ENCODE measurements at places on chromosomes 11 and 22. TPM values are rescaled to one million over a fixed set of nuclear protein-coding genes. Genes with fewer than 3 reads are reported as not detected.

Gene ROBO3
- not detected for polyA plus RNA-seq

Gene TMEM45B
- not detected for polyA plus RNA-seq

GRCh38 chr11:1853376-1854131 is 670 bp downstream of the LSP1 start:
- H3K27ac ChIP-seq = peak overlapping the region; percentile 97
- H3K4me3 ChIP-seq = peak overlapping the region; percentile 99
- peaks cover 73% of the 10 kb centered on the region for H3K4me1 ChIP-seq
- H3K27me3 ChIP-seq = no peaks in the 10 kb centered on the region

DNA sequence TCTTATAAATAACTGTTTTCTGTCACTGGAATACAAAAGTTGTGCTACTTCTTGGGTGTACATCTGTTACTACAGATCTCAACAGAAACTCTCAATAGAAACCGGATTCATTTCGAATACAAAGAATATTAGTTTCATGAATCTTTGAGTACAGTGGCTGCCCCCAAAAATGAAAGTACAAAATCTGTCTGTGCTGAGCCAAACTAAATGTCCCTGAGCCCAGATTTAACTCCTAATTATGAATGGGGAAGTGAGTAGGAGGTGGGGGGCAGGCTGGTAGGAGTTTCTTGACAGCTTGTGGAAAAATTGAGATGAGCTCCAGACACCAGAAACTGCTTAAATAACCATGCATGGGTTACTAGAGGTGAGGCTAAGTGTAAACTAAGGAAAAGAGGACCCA is 41.6 kb downstream of the PITPNB start:
- H3K4me3 ChIP-seq = no peak overlapping the region
- no peak for DNase-seq
- peaks cover 12% of the 10 kb centered on the region for H3K4me1 ChIP-seq
- H3K27me3 ChIP-seq = no peaks in the 10 kb centered on the region
- peak overlapping the region; percentile 48 for H3K27ac ChIP-seq
- H3K36me3 ChIP-seq = no peaks in the 10 kb centered on the region

DNA sequence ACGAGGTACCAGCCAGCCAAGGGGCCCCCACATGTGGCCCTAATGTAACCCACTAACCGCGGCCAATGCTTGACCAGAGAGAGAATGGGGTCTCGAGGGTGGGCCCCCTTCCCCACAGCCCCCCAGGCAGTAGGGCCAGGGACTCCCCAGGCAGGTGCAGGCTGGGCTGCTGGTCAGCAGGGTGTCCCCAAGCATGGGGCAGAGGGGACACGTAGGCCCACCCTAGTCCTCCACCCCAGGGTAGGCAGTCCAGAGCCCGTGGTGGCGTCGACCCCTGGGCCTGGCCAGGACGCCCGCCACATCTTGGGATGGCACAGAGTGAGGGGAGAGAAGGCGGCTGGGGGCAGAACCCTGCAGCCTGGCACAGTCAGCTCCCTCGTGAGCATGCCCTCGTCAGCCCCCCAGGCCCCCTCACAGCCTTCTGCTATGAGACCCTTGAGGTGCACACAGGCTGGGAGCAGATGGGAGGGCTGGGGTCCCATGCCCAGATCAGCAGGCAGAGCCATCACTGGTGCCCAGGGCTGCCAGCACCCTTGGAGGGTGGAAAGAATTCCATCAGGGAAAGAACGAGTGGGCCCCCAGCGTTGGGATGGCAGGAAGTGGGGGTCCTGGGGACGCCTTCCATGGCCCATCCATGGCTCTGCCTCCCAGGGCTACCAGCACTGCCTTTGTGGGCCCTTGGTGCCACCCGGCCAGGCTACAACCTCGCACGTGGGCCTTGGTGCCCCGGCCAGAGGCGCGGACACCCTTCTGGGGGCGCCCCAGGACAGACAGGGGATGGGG is 6.1 kb downstream of the TNNT3 start:
- peaks cover 26% of the 10 kb centered on the region for H3K27me3 ChIP-seq
- no peaks in the 10 kb centered on the region for H3K36me3 ChIP-seq
- peaks cover 14% of the 10 kb centered on the region for H3K4me1 ChIP-seq

DNA sequence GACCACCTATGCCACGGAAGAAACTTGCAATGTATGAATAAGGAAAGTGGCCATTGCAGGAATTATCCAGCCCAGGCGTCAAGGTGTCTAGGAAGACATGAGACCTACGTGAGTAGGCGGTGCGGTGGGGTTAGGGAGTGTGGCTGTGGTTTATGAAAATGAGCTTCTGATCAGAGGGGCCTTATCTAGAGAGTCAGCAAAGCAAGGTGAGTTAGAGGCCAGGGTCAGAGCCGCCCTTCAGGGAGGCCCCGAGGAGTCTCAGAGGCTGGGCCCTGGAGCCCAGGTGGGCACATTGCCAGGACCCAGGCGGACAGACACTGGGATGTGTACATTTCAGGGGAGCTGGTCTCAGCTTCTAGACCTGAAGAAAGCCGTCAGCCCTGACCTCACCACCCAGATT is 13.8 kb upstream of the LINC01488 start:
- no peak for DNase-seq
- H3K4me3 ChIP-seq = no peak overlapping the region
- no peak overlapping the region for H3K27ac ChIP-seq
- peaks cover 3% of the 10 kb centered on the region for H3K27me3 ChIP-seq
- no peaks in the 10 kb centered on the region for H3K36me3 ChIP-seq
- H3K4me1 ChIP-seq = peaks cover 11% of the 10 kb centered on the region

- no peak overlapping the region for H3K4me3 ChIP-seq
- peaks cover 79% of the 10 kb centered on the region for H3K4me1 ChIP-seq
- no peak overlapping the region for H3K27ac ChIP-seq
- DNase-seq = no peak
- no peaks in the 10 kb centered on the region for H3K27me3 ChIP-seq
Observed at GRCh38 chr11:48101958-48102357, 114.7 kb upstream of the OR4B1 start.

Gene PITPNB
- 68.4 TPM for polyA plus RNA-seq

Gene GPR83
- polyA plus RNA-seq = not detected

DNA sequence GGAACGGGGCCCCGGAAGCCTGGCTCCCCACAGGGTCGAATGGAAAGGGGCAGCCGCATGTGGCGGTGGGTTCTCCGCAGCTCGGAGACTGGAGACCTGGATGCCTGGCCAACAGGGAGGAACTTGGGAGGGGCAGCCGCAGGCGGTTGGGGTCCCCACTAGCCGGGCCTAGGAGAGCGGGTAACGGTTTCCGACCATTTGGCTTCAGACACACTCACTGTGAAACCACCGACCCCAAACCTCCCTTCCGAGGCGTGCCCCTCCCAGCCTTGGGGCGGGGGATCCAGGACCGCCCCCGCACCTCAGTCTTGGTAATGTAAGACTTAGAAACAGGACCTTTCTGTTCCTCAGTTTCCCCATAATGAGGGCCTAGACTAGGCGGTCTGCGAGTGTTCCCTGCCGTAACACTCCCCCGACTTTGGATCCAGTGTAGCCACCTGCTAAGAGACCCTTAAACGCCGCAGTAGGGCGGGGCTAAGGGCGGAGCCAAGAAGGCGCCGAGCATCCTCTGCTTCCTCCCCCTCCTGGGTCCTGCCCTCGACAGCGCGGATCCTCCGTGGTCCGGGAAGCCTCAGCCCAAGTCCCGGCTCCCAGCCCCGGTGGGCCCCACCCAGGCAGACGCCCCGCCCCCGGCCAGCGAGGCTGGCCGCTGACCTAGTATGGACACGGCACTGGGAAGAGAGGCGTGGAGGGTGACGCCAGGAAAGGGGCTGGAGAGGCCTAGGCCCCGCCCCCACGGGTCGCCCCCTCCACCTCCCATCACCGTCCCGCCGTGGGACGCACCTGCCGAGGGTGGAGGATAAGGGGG is 1.8 kb upstream of the RASGRP2 start:
- H3K27me3 ChIP-seq = no peaks in the 10 kb centered on the region
- peak overlapping the region; percentile 98 for H3K4me3 ChIP-seq
- DNase-seq = peak; percentile 90
- H3K4me1 ChIP-seq = peaks cover 63% of the 10 kb centered on the region
- peak overlapping the region; percentile 98 for H3K27ac ChIP-seq

- H3K36me3 ChIP-seq = peaks cover 2% of the 10 kb centered on the region
- H3K4me3 ChIP-seq = no peak within 1 kb of the TSS
- peaks cover 3% of the 10 kb centered on the region for H3K4me1 ChIP-seq
- DNase-seq = no peak
- H3K27me3 ChIP-seq = peaks cover 10% of the 10 kb centered on the region
- no peak within 1 kb of the TSS for H3K27ac ChIP-seq
Observed at GRCh38 chr11:59866397-59866796, at the start of gene TCN1. TSS of gene TCN1 (minus strand) at chr11:59866487. CDS start at chr11:59866470, 17 bp downstream.

DNA sequence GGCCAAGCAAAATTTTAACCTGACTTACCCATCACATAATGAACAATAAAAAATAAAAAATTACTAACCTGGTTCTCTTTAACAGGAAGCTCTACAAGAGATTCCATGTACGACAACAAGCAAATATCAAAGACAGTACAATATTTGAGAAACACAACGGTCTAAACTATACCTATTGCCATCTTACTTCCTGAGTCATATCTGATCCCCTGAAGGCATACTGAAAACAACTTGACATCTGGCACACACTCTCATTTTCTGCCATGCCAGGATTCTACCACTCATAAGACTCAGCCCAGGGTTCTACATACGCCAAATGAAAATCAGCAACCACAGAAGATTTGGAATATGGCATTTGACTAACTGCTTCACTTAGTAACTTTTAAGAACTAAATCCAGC is 13.8 kb downstream of the DENND5A start:
- H3K36me3 ChIP-seq = no peaks in the 10 kb centered on the region
- DNase-seq = no peak
- no peaks in the 10 kb centered on the region for H3K27me3 ChIP-seq
- H3K4me3 ChIP-seq = no peak overlapping the region
- H3K27ac ChIP-seq = no peak overlapping the region
- peaks cover 13% of the 10 kb centered on the region for H3K4me1 ChIP-seq

DNA sequence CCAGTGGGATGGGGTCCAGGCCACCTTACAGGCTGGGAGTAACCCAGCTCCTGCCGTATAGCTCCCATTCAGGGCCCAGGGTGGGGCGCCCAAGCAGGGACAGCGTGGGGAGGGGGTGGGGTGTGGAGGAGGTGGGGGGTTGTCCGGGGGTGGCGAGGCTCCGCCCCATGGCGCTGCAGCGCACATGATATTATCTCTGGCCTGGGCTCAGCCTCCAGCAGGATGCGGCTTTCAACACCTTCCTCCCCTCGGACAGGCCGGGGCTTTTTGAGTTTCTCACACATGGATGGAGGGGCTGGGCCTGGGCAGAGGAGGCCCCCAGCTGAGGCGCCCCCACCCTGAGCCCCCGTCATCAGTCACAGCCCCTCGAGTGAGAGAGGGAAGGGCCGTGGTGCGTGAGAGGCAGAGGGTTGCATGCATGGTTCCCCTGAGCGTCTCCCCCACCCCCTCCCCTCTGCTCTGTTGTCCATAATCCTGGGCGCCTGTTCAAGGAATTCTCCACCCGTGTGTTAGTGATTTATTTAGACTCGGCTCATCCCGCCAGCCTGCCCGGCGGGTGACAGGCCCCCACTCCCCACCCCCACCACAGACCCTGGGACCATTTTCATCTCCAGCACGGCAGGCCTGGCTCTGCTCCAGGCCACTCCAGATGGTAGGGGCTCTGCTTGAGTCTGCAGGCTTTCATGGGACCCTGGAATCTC is 44.9 kb downstream of the WNT11 start:
- H3K4me1 ChIP-seq = no peaks in the 10 kb centered on the region
- H3K27ac ChIP-seq = no peak overlapping the region
- no peak overlapping the region for H3K4me3 ChIP-seq
- peaks cover 25% of the 10 kb centered on the region for H3K27me3 ChIP-seq
- DNase-seq = no peak

GRCh38 chr22:25572708-25573171 is 8.3 kb downstream of the GRK3 start:
- DNase-seq = peak; percentile 18
- H3K27ac ChIP-seq = peak overlapping the region; percentile 27
- peak overlapping the region; percentile 57 for H3K4me3 ChIP-seq
- H3K4me1 ChIP-seq = peaks cover 50% of the 10 kb centered on the region
- no peaks in the 10 kb centered on the region for H3K36me3 ChIP-seq

- no peaks in the 10 kb centered on the region for H3K36me3 ChIP-seq
- DNase-seq = peak; percentile 19
- H3K27ac ChIP-seq = no peak overlapping the region
- H3K4me3 ChIP-seq = no peak overlapping the region
- H3K4me1 ChIP-seq = no peaks in the 10 kb centered on the region
Observed at GRCh38 chr22:31561238-31561887, 65.0 kb downstream of the SFI1 start.

DNA sequence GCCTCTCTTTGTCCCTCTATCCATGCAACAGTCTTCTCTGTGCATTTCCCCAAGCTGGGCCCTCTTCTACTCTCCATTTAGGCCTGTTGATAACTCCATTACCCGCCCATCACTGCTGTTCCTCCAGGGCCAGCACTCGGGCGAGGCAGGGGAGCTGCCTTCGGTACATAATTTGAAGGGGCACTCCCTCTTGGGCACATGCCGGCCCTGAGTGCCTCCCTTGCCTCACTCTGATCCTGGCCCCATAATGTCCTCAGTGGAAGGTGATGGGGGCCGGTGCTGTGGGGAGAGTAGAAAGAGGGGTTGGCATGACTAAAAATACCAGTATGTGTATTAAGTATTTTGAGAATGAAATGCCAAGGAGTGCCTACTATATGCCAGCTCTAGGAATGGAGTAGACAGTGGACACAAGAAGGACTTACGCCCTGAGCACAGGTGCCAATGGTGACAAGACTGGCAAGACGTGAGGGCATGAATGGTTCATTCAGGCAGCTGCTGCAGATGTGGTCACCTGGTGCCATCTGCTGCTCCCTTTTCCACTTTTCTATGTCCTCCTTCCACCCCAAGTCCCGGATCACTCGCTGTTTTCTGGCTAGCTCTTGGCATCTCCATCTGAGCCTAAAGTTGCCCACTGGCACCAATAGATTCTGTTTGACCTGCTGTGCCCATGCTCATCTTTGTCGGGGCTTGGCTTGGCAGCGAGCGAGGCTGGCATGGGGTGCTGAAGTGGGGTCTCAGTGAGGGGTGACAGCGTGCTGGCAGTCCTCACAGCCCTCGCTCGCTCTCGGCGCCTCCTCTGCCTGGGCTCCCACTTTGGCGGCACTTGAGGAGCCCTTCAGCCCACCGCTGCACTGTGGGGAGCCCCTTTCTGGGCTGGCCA is 22.6 kb downstream of the TMEM218 start:
- no peak overlapping the region for H3K27ac ChIP-seq
- no peaks in the 10 kb centered on the region for H3K36me3 ChIP-seq
- no peak overlapping the region for H3K4me3 ChIP-seq
- H3K27me3 ChIP-seq = no peaks in the 10 kb centered on the region
- no peak for DNase-seq
- no peaks in the 10 kb centered on the region for H3K4me1 ChIP-seq

DNA sequence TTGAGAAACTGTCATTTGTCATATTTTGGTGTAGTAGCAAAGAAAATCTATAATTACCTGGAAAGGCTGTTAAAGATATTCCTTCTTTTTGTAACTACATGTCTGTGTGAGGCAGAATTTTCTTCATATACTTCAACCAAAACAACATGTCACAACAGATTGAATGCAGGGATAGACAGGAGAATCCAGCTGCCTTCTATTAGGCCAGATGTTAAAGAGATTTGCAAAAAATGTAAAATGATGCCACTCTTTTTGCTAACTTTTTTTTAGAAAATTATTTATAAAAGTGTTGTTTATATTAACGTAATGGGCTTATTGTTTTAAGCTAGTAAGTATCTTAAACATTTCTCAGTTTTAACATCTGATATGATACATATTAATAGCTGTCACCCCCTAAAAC is 12.7 kb downstream of the DGKZ start:
- no peak for DNase-seq
- no peaks in the 10 kb centered on the region for H3K27me3 ChIP-seq
- no peak overlapping the region for H3K4me3 ChIP-seq
- peaks cover 34% of the 10 kb centered on the region for H3K4me1 ChIP-seq

- H3K4me1 ChIP-seq = peaks cover 5% of the 10 kb centered on the region
- no peaks in the 10 kb centered on the region for H3K36me3 ChIP-seq
- no peak overlapping the region for H3K4me3 ChIP-seq
- DNase-seq = no peak
- H3K27ac ChIP-seq = peak overlapping the region; percentile 12
Observed at GRCh38 chr22:43882122-43882767, 9.6 kb downstream of the PNPLA5 start.

Gene C11orf87
- polyA plus RNA-seq = not detected
